Chondrocyte (in vitro differentiated cells): ENCODE measurements at places on chromosomes 13 and 19. TPM values are rescaled to one million over a fixed set of nuclear protein-coding genes. Genes with fewer than 3 reads are reported as not detected.
A peak's percentile ranks its signal among the peaks of the same experiment; 100 is the strongest.

DNA sequence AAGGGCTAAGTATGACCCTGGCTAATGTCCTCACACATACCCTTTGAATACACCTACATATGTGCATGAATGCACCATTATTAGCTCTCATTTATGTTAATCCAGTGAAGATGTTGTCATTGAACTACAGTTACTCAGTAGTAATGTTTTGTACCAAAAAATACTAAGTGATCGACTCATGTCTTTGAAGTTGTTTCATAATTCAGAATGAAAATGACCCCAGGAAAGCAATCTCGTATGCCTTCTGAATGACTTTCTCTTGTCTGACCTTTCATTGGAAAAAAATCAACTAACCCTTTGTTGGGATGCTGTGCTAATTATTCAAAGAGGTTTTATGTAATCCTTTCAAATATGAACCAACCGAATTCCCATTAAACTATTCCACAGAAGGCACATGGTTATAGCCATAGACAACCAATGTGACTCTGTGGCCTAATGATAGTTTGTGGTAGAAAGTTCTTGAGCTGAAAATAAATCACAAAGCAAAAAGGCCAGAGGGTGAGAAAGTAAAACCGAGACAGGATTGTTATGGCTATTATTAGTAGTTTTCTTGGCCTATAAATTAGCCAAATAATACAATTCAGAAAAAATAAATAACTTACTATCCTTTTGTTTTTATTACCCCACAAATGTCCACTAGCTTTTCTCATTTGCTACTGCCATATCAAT is 86.8 kb upstream of the STARD13 start:
- no peaks in the 10 kb centered on the region for H3K27me3 ChIP-seq
- no peak overlapping the region for H3K4me3 ChIP-seq
- H3K4me1 ChIP-seq: no peaks in the 10 kb centered on the region
- no peak for DNase-seq
- no peaks in the 10 kb centered on the region for H3K36me3 ChIP-seq

- H3K4me1 ChIP-seq: no peaks in the 10 kb centered on the region
- H3K36me3 ChIP-seq: no peaks in the 10 kb centered on the region
- no peak for DNase-seq
- H3K27me3 ChIP-seq: peaks cover 8% of the 10 kb centered on the region
- no peak overlapping the region for H3K4me3 ChIP-seq
- H3K27ac ChIP-seq: no peak overlapping the region
Measured at GRCh38 chr13:96500953-96501352, 411.0 kb downstream of the HS6ST3 start.

- peaks cover under 1% of the 10 kb centered on the region for H3K36me3 ChIP-seq
- no peak overlapping the region for H3K4me3 ChIP-seq
- no peak overlapping the region for H3K27ac ChIP-seq
- H3K4me1 ChIP-seq: no peaks in the 10 kb centered on the region
Measured at GRCh38 chr19:48069435-48069834, 25.6 kb upstream of the CABP5 start.

GRCh38 chr13:79631051-79631659 is 150.2 kb downstream of the NDFIP2 start:
- DNase-seq: no peak
- H3K36me3 ChIP-seq: no peaks in the 10 kb centered on the region
- no peak overlapping the region for H3K27ac ChIP-seq
- no peaks in the 10 kb centered on the region for H3K27me3 ChIP-seq
- H3K4me1 ChIP-seq: peaks cover 15% of the 10 kb centered on the region

- H3K27me3 ChIP-seq: peaks cover 23% of the 10 kb centered on the region
- H3K36me3 ChIP-seq: no peaks in the 10 kb centered on the region
- H3K4me1 ChIP-seq: no peaks in the 10 kb centered on the region
- DNase-seq: no peak
Measured at GRCh38 chr19:33771384-33772101, 25.1 kb upstream of the KCTD15 start.

DNA sequence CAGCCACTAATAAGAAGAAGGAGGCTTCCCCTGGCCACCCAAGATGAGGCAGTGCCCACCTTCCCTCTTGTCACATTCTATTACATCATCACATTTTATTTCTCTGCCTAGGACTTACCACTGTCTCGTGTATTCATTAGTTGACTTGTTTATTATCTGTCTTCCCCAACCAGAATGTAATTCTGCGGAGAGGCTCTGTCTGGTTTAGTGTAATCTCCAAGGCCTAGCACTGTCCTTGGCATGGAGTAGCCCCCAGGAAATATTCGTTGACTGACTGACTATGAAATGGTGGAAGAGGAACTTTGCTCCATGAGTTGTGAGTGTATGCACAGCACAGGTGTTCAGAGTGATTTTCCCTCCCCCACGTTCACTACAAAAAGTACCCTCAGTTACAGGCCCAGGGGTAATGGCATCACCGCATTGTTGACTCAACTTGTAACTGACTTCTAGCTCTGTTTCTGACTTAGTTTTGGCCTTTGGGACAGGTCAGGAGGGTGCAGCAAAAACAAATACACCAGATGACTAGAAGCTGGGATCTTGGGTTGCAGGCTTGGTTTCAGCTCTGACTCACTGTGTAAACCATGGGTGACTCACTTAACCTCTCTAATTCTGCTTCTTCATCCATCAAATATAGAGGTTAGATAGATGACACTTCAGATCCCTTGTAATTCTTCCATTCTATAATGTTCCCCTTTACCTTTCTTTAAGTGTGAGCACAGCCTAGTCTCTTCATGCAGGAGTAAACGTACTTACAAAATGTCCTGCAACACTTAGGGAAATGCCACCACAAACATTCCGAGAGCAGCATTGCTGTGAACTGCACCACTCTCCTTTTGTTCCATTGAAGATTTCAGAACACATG is 229.7 kb downstream of the KCNRG start:
- no peaks in the 10 kb centered on the region for H3K36me3 ChIP-seq
- no peak overlapping the region for H3K4me3 ChIP-seq
- H3K27ac ChIP-seq: peak overlapping the region; percentile 80
- H3K27me3 ChIP-seq: no peaks in the 10 kb centered on the region
- DNase-seq: no peak
- H3K4me1 ChIP-seq: peaks cover 32% of the 10 kb centered on the region

DNA sequence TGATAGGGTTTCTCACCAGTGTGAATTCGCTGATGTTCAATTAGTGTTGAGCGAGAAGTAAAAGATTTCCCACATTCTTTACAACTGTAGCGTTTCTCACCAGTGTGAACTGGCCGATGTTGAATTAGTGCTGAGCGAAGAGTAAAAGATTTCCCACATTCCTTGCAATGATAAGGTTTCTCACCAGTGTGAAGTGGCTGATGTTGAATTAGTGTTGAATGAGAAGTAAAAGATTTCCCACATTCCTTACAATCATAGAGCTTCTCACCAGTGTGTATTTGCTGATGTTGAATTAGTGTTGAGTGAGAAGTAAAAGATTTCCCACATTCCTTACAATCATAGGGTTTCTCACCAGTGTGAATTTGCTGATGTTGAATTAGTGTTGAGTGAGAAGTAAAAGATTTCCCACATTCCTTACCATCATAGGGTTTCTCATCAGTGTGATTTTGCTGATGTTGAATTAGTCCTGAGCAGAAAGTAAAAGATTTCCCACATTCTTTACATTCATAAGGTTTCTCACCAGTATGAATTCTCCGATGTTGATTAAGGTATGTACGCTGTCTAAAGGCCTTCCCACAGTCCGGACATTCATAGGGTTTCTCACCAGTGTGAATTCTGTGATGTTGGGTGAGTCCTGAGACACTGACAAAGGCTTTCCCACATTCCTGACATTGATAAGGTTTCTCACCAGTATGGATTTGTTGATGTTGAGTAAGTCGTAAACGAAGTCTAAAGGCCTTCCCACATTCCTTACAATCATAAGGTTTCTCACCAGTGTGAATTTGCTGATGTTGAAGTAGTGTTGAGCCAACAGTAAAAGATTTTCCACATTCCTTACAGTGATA is 24.0 kb downstream of the ZNF850 start:
- no peaks in the 10 kb centered on the region for H3K27me3 ChIP-seq
- DNase-seq: no peak
- peaks cover 83% of the 10 kb centered on the region for H3K36me3 ChIP-seq
- no peak overlapping the region for H3K4me3 ChIP-seq

- peak within 1 kb of the TSS; percentile 86 for H3K4me3 ChIP-seq
- peak within 1 kb of the TSS; percentile 73 for H3K27ac ChIP-seq
- no peak for DNase-seq
- peaks cover 7% of the 10 kb centered on the region for H3K36me3 ChIP-seq
- peaks cover 6% of the 10 kb centered on the region for H3K4me1 ChIP-seq
Measured at GRCh38 chr19:35030257-35031071, at the start of gene SCN1B. Gene SCN1B, plus strand, starts transcription at chr19:35030470. Its CDS starts 351 bp downstream, at chr19:35030821.

The SLC7A10 gene
- total RNA-seq: not detected in 3 replicates

The KANK3 gene
- total RNA-seq: 0.56 to 1.2 TPM (median 1.2 TPM) in 3 replicates
